GF-D8 (cell line): ENCODE measurements at places on chromosomes 7 and 10.

GRCh38 chr7:70592171-70592570 is 539.8 kb upstream of the GALNT17 start:
- no peak for DNase-seq

- no peak for DNase-seq
These were observed 9.9 kb downstream of the SKIDA1 start for GRCh38 chr10:21515361-21516241.

GRCh38 chr7:54439391-54439790 is 102.8 kb upstream of the VSTM2A start:
- no peak for DNase-seq

DNA sequence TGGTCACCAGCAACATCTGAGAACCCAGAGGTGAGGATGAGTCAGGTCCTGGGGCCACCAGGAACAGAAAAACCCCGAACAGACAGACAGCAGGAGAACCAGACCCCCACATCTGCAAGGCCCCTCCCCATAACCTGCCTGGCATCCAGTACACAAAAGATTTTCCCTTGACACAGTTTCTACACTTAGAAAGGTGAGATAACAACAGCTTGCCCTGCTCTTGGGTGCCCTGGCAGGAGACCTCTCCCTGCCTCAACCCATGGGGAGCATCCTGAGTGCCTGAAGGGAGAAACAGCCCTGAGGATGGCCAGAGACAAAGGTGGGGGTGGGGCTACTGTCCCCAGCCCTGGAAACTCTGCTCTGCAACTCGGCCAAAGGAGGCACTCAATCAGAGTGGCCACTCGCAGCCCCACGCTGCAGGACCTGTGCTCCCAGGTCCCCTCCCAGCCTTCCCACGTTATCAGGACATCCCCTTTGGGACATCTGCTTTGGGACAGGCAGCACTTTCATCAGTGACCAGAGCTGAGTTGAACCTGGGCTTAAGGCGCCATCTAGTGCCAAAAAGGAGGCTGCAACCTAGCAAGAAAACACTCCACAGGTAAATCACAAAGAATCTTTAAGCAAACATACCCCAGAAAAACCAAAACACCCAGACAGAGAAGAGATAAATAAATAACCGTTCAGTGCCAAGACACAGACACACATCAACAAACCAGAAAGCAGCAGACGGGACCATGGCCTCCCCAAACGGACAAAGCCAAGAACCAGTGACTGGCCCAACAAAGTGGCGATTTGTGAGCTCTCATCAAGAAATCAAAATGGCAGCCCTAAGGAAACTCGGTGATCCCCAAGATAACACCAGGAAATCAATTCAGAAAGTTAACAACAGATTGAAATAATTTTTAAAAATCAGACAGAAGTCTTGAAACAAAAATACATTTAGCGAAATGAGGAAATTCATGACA is 233.7 kb downstream of the PTPRN2 start:
- no peak for DNase-seq

GRCh38 chr7:375901-376305 is 85.9 kb downstream of the FOXL3 start:
- no peak for DNase-seq

DNA sequence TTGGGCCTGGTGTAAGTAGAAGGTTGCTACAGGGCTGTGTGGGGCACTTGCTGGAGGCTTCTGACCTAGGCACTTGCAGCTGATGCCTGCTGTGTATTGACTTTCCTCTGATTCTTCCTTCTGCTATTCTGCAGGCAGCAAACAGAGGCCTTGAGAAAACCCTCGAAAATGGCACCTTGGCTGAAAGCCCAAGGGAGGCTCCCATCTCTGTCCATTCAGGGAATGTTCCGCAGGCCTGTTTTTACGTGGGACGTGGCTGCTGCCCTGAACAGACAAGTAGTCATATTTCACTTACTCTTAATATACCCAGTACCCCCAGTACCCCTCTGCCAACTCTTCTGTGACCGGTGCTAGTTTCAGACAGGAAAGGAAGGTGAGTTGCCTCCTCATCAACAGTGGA is 664.7 kb downstream of the INHBA start:
- DNase-seq: no peak

DNA sequence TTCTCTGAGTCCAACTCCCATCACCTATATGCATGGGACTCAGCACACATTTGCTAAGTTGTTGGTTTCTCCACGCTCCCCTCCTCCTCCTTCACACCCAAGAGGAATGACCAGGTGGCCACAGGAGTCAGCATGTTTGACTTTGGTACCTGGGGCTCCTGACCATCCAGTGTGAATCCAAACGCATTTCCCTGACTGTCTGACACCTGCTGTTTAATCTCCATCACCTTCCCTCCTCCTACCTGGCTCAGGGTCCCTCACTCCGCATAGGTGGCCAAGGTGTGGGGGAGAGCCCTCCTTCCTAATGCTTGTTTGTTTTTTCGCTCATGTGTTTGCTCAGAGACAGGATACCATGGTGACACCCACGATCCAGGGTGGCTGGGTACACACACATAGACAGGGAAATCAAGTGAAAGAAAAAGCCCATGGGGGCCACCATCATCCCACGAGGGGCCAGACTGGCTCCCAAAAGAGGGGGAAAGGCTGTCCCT is 194.9 kb downstream of the KCNMA1 start:
- no peak for DNase-seq
